ENCODE measurements at places on chromosomes 12 and 14.

DNA sequence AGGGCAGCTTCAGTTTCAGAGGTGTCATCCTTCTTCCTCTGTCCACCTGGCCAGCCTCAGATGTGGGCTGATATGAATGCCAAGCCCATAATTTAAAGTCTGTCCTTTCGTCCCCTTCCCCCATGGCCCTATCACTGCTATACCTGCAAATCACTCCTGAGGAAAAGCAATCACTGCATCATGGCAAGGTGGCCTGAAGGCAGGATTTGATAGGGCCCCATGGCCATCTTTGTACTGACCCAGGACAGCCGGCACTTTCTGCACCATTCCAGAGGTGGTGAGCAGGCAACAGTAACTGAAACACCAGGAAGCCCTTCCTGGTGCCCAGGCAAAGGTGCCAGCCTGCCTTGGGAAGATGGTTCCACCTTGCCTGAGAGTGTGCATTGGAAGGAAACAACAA, 60.8 kb downstream of the ANO2 start:
- H3K27ac ChIP-seq = no peak overlapping the region
- H3K4me1 ChIP-seq = no peaks in the 10 kb centered on the region
- DNase-seq = no peak
- H3K36me3 ChIP-seq = no peaks in the 10 kb centered on the region

DNA sequence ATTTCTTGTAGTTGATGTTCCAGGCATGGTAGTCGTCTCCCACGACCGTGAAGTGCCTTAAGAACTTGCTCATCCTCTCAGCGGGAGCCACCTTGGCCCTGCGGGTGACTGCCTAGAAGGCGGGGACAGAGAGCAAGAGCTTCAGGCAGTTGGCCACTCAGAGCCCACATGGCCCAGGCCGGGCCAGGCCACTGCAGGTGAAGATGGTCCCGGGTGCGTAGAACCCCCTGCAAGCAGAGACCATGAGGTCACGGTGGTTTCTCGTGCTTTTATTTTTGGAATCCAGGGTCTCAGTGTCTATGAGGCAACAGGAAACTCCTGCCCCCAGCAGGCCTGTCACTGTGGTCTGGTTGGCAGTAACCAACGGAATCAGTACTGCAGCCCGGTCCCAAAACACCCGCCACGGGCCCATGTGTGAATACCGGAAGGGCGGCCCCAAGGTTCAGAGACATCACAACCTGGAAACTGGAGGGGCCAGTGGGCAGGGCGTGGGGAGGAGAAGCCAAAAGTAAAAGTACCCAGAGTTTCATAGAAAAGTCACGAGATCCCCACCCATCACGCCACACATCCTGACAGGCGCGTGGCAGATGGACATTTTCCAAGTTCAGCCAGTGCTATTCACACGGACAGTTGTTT, 27.5 kb downstream of the HVCN1 start:
- no peak overlapping the region for H3K27ac ChIP-seq
- no peak overlapping the region for H3K4me3 ChIP-seq
- H3K27me3 ChIP-seq = no peaks in the 10 kb centered on the region
- peak; percentile 20 for DNase-seq

DNA sequence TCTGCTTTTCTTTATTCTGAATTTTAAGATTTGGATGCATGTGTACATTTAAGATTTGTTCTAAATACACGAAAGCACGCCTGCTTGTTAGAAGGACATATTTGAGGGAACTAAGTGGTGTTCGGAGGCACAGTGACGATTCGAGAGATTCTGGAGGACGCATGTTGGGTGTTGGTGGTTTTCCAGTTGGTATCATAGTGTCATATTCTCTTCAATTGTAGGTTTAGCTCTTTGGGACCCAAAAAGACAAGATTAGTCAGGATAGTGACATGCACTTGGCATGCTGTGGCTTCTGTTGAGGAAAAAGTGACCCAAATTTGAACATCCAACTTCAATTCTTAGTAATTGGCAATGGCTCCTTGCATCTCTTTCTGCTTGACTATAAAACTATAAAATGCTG, 30.1 kb downstream of the PRKCH start:
- no peak overlapping the region for H3K27ac ChIP-seq
- no peaks in the 10 kb centered on the region for H3K36me3 ChIP-seq
- H3K27me3 ChIP-seq = no peaks in the 10 kb centered on the region
- H3K4me1 ChIP-seq = peaks cover 9% of the 10 kb centered on the region
- DNase-seq = no peak

DNA sequence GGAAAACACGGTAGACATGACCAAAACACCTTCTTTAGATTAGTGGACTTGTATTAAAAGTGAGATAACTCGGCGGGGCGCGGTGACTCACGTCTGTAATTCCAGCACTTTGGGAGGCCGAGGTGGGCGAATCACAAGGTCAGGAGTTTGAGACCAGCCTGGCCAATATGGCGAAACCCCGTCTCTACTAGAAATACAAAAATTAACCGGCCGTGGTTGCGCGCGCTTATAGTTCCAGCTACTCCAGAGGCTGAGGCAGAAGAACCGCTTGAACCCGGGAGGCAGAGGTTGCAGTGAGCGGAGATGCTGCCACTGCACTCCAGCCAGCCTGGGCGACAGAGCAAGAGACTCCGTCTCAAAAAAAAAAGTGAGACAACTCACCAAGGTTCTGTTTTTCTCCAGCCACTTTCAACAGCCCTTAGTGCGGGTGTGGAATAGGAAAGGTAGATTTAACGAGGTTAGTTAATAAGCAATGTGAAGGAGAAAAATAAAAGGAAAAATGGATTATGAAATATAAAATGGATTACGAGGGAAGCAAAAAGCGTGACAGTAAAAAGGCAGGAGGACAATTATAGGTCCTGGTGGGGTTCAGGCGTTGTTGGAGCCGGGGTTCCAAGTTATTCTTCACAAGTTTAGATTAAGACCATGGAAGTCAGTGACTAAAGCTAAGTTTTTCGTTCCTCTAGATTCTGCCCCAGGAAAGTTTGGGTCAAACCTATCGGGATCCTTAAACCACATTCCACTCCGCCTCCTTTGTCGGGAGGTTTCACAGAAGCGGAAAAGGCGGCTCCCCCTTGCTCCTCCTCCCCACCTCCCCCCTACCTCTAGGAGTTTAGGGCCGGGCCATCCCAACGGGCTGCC, 534 bp downstream of the PPP2R3C start:
- H3K4me1 ChIP-seq = peaks cover 24% of the 10 kb centered on the region
- H3K36me3 ChIP-seq = no peaks in the 10 kb centered on the region
- peak; percentile 5 for DNase-seq
